ENCODE measurements at places on chromosomes 12 and 14. TPM values are rescaled to one million over a fixed set of nuclear protein-coding genes. Genes with fewer than 3 reads are reported as not detected.

DNA sequence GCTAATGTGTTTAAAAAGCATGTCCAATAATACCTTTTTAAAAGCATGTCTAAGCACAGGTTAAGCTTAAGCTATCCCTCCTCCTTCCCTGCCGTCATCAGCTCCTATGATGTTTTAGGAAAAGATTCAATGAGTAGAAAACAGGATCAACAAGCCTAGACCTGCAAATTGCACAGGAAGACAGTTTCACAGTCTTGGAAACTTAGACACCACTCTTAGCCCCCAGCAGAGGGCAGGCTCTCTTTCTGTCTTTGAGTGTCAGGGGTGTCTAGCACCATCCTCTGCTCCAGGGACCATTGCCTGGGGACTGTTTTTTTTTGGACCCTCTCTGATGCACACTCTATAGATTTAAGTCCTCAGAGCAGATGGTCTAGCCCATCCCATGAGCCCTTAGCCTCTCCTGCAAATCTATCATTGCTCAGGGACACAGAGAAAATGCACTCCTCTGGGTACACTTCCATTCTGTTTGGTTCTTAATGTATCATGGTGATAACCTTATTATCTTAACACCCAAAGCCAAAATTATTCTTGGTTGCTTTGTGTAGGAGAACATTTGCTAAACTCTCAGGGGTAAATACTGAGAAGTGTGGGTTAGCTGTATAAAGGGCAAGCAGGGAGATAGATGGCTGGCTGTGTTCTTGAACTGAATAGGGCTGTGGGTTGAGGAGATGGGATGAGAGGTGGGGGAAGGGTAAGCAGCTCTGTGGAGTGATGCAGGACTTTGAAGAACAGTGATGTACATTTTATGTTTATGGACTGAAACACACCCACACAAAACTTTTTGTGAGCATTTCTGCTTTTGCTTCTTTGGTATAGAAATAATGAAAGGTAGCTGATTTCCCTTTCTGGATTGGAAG lies 259.9 kb upstream of the DDHD1 start:
- no peak overlapping the region for H3K27ac ChIP-seq
- no peak overlapping the region for H3K4me3 ChIP-seq
- no peaks in the 10 kb centered on the region for H3K36me3 ChIP-seq
- no peak for DNase-seq
- no peaks in the 10 kb centered on the region for H3K27me3 ChIP-seq
- no peaks in the 10 kb centered on the region for H3K4me1 ChIP-seq

DNA sequence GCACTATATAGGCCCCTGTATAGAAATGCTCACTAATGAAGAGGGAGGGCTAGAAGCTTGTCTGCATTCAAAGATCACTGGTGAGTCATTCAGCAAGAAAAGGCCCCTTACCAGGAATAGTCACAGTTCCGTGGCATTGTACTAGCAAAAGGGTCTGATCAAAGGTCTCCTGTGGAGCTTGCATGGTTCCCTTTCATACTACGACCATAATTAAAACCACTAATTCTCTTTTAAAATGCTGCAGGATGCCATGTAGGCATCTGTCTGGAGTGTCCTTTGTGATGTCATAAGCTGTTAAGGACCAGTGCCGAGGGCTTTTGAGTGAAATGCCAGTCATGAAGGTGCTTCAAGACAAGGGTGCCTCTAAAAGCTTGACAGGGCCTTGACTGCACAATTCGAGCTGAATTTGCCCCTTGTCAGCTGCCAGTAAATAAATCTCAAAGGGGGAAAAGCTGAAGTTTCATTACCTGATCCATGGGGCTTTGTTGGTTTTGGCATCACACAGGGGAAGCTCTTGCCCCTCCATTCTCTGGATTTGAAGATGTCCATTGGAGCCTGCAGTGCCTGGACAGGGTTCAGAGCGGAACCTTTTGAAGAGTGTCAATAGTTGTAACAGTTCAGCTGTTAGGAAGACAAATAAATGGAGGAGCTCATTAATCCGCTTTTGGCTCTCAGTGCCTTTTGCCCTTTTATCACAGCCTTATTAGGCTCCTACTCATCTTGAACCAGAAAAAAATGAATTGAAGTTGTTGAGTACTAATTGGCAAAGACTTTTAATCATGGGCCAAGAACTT lies 69.1 kb downstream of the TMEM260 start:
- no peak overlapping the region for H3K27ac ChIP-seq
- H3K4me3 ChIP-seq, result no peak overlapping the region
- H3K4me1 ChIP-seq, result no peaks in the 10 kb centered on the region
- no peak for DNase-seq
- no peaks in the 10 kb centered on the region for H3K36me3 ChIP-seq
- no peaks in the 10 kb centered on the region for H3K27me3 ChIP-seq

- H3K4me3 ChIP-seq, result no peak overlapping the region
- no peak overlapping the region for H3K27ac ChIP-seq
- H3K4me1 ChIP-seq, result no peaks in the 10 kb centered on the region
- H3K27me3 ChIP-seq, result no peaks in the 10 kb centered on the region
- no peaks in the 10 kb centered on the region for H3K36me3 ChIP-seq
- DNase-seq, result no peak
These were observed 75.1 kb downstream of the ADGRD1 start for GRCh38 chr12:131028587-131029338.

- no peak overlapping the region for H3K27ac ChIP-seq
- no peak for DNase-seq
- H3K27me3 ChIP-seq, result no peaks in the 10 kb centered on the region
- H3K36me3 ChIP-seq, result no peaks in the 10 kb centered on the region
- H3K4me1 ChIP-seq, result no peaks in the 10 kb centered on the region
These were observed 23.8 kb upstream of the PPP2R5C start for GRCh38 chr14:101737414-101738339.

DNA sequence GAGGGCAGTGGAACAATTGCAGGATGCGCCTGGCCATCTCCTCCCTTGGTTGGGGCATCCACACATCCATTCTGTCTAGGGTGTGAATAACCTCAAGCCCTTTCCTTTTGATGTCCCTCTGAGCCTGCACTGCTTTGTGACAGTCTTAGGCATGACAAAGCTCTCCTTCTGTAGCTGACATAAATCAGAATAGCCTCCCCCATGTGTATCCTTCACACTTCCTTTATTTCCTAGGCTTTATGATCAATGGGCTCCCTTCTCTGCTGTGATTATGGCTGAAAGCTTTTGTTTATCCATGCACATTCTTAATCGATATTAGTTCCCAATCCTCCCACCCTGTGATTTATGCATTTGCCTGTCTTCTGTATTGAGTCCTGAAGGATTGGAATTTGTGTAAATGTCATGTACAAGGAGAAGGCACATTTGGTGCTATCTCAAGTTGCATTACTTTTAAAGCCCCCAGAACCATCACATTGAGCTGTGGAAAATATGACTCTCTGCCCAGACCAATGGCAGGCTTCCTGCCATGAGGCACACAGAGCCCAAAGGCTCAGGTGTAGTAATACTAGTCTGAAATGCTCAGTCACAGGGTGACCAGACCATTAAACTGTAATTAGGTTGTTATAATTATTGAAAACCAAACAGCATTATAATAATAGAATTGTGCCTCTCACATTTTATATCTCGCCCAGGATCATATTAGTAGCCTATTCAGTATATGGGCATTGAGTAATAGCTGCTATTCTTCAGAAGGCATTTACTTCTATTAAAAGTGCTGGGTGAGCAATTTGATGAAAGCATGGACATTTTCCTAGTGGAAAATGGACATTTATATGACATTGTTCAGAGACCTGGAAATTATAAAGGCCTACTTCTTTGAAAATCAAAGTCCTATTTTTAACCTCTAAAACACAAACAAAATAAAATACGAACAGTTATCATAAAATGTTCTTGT lies 14.0 kb downstream of the EMP1 start:
- DNase-seq, result no peak
- H3K4me1 ChIP-seq, result peaks cover 73% of the 10 kb centered on the region
- H3K4me3 ChIP-seq, result no peak overlapping the region
- peaks cover 29% of the 10 kb centered on the region for H3K36me3 ChIP-seq
- peak overlapping the region; percentile 34 for H3K27ac ChIP-seq

- no peaks in the 10 kb centered on the region for H3K4me1 ChIP-seq
- no peak overlapping the region for H3K4me3 ChIP-seq
- no peak overlapping the region for H3K27ac ChIP-seq
- no peaks in the 10 kb centered on the region for H3K36me3 ChIP-seq
- no peaks in the 10 kb centered on the region for H3K27me3 ChIP-seq
These were observed 1351.7 kb upstream of the TMEM132C start for GRCh38 chr12:126915309-126915708.

GRCh38 chr12:97321621-97322020 lies 141.0 kb upstream of the RMST start:
- H3K36me3 ChIP-seq, result no peaks in the 10 kb centered on the region
- no peaks in the 10 kb centered on the region for H3K4me1 ChIP-seq
- H3K4me3 ChIP-seq, result no peak overlapping the region
- H3K27ac ChIP-seq, result no peak overlapping the region
- no peaks in the 10 kb centered on the region for H3K27me3 ChIP-seq

DNA sequence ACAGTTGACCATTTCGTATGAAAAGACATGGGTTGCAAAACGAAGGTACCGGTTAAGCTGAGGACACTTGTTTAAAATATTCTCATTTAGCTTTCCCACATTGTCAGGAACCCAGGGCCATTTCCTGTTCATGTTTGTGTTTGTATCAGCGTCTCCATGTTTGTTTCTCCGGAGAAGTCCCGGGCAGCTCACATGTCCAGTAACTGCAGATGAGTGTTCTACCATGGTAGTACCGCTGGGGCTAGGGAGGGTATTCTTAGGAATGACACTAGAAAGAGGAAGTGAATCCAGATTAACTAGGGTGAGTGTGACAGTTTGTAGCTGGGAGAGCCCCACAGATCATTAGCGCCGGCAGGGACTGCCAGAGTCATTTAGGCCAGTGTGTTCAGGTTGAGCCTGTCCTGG lies 50.0 kb upstream of the EVL start:
- H3K4me3 ChIP-seq, result no peak overlapping the region
- no peaks in the 10 kb centered on the region for H3K4me1 ChIP-seq
- DNase-seq, result no peak
- peak overlapping the region; percentile 25 for H3K27ac ChIP-seq
- H3K36me3 ChIP-seq, result no peaks in the 10 kb centered on the region

- peak overlapping the region; percentile 78 for H3K27ac ChIP-seq
- no peak for DNase-seq
- no peaks in the 10 kb centered on the region for H3K4me1 ChIP-seq
- no peaks in the 10 kb centered on the region for H3K27me3 ChIP-seq
- no peaks in the 10 kb centered on the region for H3K36me3 ChIP-seq
These were observed 1317.6 kb downstream of the TMEM121 start for GRCh38 chr14:106843951-106844483.

DNA sequence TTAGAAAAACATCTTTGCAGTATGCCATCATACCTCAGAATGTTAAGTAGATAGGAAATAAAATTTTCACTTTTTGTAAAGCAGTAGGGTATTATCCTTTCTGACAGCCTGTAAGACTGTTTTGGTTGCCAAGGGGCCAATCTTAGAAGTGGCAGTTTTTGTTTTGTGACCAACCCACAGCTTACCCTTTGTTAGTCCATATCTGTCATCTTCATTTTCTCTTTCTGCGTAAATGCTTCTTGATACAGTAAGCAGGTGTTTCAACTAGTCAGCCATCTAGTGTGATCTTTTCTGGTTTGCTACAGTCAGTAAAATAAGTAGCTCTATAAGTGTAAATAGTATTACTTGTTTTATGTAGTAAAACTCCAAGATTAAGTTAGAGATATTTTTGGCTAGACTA lies 8.8 kb downstream of the PPM1A start:
- H3K36me3 ChIP-seq, result no peaks in the 10 kb centered on the region
- no peaks in the 10 kb centered on the region for H3K27me3 ChIP-seq
- no peak overlapping the region for H3K27ac ChIP-seq
- DNase-seq, result no peak
- H3K4me3 ChIP-seq, result no peak overlapping the region

The CLEC9A gene
- not detected for total RNA-seq

The CLEC6A gene
- total RNA-seq, result not detected

The DEPDC4 gene
- 0.95 TPM for total RNA-seq

The CD163 gene
- 137 TPM for total RNA-seq

The SELPLG gene
- total RNA-seq, result 2.5 TPM

Data from esophagus squamous epithelium (tissue), 5 donors.